Karpas-422 (cell line): ENCODE measurements at places on chromosomes 6 and 20.

DNA sequence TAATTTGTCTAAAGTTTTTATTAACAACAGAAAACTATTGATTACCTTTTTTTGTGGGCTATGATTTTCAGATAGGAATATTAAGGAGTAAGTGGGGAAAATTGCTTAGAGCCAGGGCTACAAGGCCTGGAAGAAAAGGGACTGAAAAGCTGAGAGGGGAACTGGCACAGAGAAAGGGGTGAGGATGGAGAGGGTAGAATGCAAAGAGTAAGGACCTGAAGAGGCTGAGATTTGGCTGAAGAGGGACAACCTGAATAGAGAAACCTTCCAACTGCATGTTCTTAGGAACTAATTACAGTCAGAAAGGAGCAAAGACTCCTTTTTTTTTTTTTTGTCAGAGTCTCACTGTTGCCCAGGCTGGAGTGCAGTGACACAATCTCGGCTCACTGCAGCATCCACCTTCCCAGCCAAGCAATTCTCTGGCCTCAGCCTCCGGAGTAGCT is 16.7 kb downstream of the BTN2A1 start:
- DNase-seq: peak; percentile 72
- no peaks in the 10 kb centered on the region for H3K36me3 ChIP-seq
- peak overlapping the region; percentile 82 for H3K4me3 ChIP-seq
- no peaks in the 10 kb centered on the region for H3K27me3 ChIP-seq

- H3K27ac ChIP-seq: no peak overlapping the region
- no peaks in the 10 kb centered on the region for H3K4me1 ChIP-seq
- DNase-seq: no peak
Measured at GRCh38 chr20:41428285-41428684, 61.7 kb upstream of the EMILIN3 start.

DNA sequence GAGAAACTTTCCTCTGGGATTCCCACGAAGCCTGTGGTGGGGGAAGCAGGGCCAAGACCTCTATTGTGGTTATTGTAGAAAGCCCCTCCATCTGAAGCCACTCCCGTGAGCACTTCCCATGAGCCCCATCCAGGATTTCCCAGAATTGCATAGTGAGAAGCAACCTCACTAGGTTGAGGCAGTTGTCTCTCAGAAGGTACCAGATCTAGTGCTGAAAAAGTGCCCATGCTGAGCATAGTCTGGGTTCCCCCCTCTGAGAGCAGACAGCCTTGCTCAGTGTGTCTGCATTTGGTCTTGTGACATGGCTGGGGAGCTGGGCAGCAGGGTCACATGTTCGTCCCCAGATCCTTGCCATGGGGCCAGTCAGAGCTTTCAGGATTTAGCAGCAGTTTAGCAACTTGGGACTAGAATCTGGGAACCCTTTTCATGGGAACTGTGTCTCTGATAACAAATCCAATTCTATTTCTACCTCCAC is 38.6 kb downstream of the SLC9A8 start:
- no peak overlapping the region for H3K27ac ChIP-seq
- DNase-seq: no peak
- peaks cover 8% of the 10 kb centered on the region for H3K4me1 ChIP-seq
- H3K4me3 ChIP-seq: no peak overlapping the region

DNA sequence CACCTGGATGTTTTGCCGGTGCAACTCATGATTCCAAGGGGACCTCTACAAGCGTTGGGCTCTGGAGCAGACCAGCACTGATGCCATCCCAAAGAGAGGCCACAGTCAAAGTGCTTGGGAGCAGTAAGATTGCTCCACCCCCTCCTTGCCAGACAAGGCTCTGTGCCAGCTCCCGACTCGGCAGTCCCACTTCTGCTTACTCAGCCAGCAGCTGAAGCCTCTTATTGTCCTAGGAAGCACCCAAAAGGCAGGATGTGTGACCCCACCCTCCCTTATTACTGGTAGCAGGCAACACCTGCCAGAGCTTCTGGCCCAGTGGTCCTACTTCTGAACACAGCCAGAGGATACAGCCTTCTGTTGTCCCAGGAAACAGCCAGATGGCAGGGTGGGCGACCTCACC is 614.2 kb downstream of the TENT5A start:
- H3K4me3 ChIP-seq: no peak overlapping the region
- no peaks in the 10 kb centered on the region for H3K27me3 ChIP-seq
- H3K36me3 ChIP-seq: no peaks in the 10 kb centered on the region
- H3K4me1 ChIP-seq: no peaks in the 10 kb centered on the region
- no peak overlapping the region for H3K27ac ChIP-seq
- DNase-seq: no peak

GRCh38 chr20:12623870-12624269 is 384.9 kb upstream of the SPTLC3 start:
- no peaks in the 10 kb centered on the region for H3K4me1 ChIP-seq
- no peak overlapping the region for H3K4me3 ChIP-seq
- H3K27ac ChIP-seq: no peak overlapping the region

DNA sequence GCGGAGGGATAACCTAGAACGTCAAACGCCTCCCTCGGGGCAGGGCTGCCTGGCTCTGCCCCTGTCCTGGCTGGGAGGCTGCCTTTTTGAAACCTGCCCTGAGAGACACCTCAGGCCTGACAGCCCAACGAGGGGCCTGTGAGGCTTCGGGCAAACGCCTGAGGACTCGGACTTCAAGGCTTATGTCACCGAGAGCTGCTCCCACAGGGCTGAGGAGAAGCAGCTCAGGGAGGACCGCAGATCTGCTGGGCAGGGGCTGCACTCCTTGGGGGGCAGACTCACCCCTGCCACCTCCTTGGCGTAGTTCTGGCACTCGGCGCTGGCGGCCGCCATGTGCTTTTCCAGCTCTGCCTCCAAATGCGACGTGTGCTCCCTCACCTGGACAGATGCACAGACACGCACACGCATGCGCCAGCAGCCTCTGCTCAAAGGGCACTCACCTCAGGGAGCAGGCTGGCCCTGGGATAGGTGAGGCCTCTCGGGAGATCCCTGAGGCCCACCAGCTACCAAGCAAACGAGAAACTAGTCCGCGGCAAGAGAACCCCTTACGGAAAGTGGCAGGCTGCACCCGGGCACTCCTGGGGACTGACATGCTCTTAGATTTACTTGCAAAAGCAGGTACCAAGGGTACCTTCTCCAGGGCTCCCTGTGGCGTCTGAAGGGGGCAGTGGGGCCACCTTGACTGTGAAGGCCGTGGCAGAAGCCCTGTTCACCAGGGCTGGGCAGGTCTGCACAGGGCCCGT is 49.6 kb downstream of the DSTN start:
- H3K4me3 ChIP-seq: no peak overlapping the region
- DNase-seq: no peak
- no peaks in the 10 kb centered on the region for H3K27me3 ChIP-seq
- no peaks in the 10 kb centered on the region for H3K36me3 ChIP-seq
- no peaks in the 10 kb centered on the region for H3K4me1 ChIP-seq

- H3K4me1 ChIP-seq: no peaks in the 10 kb centered on the region
- H3K36me3 ChIP-seq: no peaks in the 10 kb centered on the region
- no peak overlapping the region for H3K27ac ChIP-seq
- DNase-seq: no peak
Measured at GRCh38 chr6:108403236-108403635, 108.4 kb downstream of the AFG1L start.

- no peaks in the 10 kb centered on the region for H3K4me1 ChIP-seq
- H3K27me3 ChIP-seq: no peaks in the 10 kb centered on the region
- DNase-seq: no peak
Measured at GRCh38 chr20:9018346-9018745, 50.5 kb upstream of the PLCB4 start.
